ENCODE measurements at places on chromosomes 2 and 18.

GRCh38 chr2:59680863-59681262 lies 872.6 kb downstream of the BCL11A start:
- no peak for DNase-seq

DNA sequence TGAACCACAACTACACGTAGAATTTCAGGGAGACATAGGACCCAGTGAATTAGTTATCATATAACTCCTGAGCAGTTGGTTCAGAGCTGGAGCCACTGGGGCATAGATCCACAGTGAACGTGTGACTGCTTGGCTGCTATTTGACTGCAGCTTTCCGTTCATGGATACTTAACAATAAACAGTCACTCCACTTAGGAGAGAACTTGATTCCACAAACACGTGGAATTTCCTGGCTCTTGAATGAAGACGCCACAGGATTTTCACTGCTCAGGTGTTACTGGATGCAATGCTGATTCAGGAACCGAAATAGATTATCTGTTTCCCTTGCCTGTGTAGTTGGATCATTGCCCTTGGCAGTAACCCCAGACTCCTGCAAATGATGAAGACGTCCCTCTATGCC lies 679.1 kb upstream of the ZEB2 start:
- no peak for DNase-seq

DNA sequence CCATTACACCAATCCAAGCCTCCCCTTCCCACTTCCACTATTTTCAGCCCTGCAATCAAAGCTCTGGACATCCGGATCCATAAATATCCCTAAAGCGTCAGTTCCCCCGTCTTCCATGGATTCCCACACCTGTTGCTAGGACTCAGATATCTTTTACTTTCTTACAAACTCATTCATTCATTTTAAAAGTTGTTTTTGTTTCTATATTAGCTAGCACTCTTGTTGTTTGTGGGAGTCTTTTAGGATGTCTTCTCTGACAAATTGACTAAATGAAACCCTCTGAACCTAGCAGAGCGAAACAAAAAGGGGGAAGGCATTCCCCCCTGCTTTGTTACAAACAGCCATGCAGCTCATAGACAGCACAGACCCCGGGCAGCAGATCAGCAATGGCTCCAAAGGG lies 9.0 kb upstream of the NBAS start:
- no peak for DNase-seq

GRCh38 chr2:173734797-173735196 lies 230.4 kb downstream of the SP3 start:
- no peak for DNase-seq

DNA sequence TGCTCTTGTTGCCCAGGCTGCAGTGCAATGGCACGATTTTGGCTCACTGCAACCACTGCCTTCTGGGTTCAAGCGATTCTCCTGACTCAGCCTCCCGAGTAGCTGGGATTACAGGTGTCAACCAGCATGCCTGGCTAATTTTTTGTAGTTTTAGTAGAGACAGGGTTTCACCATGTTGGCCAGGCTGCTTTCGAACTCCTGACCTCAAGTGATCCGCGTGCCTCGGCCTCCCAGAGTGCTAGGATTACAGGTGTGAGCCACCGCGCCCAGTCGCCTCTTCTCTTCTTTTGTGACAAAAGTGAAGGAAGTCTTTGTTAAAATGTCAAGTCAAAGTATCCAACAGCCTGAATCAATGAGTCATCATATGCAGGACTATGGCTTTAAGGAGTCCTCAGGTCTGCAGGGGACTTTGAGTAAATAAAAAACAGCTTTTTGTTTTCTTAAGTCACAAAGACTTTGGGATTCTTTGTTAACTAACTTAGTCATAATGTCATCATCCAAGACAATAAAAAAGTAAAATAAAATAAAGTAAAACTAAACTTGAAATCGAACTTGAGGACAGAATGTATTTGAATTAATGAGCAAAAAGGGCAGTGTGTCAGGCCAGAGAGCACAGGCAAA lies 1153.2 kb downstream of the SUCLG1 start:
- no peak for DNase-seq

GRCh38 chr18:27861539-27861938 lies 315.4 kb downstream of the CDH2 start:
- no peak for DNase-seq

DNA sequence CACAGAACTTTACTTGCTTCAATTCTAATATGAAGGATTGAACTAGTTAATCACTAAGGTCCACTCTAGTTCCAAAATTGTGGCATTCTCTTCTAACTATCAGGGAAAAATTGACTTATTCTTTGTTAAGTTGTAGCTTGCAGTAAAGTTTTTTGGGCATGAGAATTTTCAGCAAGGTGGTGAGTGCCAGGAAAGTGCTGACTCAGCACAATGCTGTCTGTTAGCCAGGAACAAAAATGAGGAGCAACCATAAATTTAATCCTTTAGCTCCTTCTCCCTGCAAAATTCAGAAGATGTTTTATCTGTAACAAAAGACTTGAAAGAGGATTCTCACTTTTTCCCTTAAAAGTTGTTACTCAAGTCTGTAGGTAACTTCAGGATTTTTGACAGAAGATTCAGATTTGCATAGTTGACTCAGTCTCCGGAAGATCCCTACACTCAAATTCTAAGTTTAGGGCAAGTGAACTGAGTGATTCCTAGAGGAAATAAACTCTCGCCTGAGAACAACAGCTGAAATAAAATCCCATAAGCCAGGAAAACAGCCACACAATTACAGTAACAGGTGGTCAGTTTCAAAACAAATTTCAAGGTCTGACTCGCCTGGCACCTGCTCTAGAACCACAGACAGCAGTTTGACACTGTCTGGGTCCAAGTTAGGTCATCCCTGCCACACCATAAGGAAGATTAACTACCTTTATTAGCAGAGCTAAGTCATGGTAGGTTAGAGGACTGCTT lies 20.2 kb upstream of the DARS1 start:
- DNase-seq: no peak

DNA sequence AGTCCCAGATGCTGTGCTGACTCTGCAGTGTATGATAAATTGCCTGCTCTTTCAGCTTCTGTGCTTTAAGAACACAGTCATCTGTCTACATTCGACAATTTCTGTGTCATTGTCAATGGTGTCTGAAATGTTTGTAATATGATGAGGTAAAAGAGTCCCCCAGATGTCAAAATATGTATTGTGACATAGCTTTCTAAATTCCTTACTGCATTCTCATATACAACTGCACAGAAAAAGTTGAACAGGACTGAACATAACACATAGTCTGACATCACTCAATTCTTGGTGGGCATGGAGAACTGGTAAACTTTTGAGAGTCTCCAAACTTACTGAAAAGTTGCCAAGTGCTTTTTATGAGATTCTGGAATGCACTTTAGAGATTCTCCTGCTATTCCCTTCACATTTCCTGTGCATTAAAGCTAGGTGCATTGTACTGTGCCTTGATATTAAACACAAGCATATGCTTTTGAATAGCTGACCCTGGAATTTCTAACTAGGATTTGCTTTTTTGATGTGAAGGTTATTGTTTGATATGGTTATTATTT lies 48.1 kb upstream of the ARHGAP28 start:
- no peak for DNase-seq

GRCh38 chr2:218860950-218861381 lies 1.4 kb downstream of the WNT6 start:
- no peak for DNase-seq

- DNase-seq: no peak
Measured at GRCh38 chr2:205428811-205429210, 253.5 kb upstream of the NRP2 start.

GRCh38 chr2:241721852-241722251 lies 12.6 kb upstream of the D2HGDH start:
- no peak for DNase-seq

DNA sequence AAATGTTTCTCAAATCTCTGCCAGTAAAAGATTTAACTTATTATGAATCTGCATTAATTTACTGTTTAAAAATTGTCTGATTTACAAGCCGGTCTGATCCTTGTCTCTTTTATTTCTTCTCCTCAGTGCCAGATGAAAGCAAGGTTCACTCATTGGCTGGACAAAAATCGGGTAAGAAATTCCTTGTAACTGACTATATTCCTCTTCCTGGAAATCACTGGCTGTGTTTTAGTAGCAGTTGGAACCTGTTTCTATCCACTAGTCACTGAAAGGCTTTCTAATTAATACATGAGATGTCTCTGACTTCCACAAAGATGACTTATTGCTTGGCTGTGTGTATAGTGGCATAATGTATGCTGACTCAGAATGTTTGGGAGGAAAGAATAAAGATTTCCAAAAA lies 436.6 kb upstream of the NRP2 start:
- DNase-seq: peak; percentile 33

GRCh38 chr2:95240556-95240955 lies 33.2 kb downstream of the ZNF892 start:
- DNase-seq: no peak

DNA sequence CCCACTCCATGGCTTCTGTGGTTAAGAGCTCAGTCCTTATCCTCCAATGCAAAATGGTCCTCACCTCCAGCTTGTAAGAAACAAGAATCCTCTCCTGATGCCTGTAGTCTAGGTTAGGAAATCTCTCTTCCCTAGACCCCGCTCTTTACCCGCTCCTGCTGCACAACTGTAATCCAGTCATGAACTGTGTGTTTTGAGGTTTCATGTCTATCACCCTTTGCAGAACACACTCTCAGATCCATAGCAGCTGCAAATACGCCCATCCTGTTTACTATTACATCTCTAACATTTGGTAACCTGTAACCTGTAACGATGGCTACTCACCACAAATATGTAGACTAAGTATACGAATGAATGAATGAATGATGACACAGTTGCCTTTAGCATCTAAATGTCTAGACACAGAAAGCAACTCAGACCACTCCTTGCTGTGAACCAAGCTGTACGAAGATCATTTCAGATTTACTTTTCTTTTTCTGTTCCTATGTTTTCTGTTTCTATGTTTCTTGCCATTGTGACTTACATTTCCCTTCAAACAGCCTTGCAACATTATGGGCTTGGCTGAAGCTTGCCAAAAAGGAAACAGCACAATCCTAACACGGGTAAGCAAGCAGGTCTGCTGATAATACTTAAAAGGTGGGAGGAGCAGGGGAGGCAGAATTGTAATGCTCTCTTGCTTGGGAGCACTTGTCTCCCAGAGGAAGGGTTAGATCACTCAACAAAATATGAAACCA lies 53.7 kb downstream of the EPHA4 start:
- DNase-seq: no peak

DNA sequence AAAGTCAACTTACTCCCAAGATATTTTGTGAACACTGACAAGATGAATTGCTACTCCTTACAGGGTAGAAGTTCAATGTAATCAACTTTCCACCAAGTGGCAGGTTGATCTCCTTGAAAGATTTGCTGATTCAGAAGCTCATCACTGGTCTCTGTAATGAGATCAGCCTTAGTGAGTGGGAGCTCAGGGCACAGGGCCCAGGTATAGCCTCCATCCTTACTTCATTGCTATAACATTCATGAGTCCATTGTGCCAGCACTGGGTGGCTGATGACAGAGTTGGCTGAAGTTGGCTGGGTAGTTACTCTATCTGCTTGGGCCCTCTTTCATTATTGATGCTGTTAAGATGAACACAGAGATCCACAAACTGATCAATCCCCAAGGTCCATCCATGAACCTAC lies 379.0 kb downstream of the IRS1 start:
- no peak for DNase-seq

DNA sequence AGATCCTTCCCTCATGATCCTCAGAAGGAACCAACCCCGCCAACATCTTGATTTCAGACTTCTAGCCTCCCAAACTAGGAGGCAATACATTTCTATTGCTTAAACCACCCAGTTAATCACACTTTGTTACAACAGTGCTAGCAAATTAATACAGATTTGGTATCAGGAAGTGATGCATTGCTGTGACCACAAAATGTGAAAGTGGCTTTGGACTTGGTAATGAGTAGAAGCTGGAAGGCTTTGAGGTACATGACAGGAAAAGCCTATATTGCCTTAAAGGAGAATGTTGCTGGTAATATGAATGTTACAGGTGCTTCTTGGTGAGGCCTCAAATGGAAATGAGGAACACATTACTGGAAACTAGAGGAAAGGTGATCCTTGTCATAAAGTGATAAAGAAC lies 260.3 kb downstream of the SATB2 start:
- DNase-seq: no peak

DNA sequence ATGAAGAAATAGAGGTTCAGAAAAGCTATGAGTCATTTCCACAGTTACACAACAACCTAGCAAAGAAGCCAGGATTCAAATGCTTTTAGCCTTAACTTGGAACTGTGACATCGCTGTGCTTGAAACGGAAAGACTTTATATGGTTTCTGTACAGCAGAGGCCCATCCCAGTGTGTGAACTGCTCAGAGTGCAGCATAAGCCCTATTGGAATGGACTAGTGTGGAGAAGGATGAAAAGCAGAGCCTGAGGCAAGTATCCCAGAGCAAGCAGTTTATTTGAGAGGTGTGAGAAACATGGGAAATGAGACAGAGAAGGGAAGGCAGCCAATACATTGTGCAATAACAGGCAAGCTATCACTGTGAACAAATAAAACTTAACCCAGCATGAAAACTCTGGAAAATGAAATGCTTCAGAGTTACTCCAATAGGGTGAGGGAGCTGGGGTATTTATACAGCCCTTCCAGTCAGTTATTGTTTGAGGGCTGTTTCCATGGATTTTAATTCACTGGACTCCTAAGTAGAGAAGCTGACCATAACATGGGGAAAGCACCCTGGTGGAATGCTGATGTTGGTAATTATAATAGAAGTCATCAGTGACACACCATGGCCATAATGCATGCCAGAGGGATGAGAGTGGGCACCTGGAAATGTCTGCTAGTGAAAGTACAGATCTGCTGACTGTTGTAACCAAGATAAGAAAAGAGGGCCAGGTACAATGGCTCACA lies 254.0 kb upstream of the POU3F3 start:
- DNase-seq: peak; percentile 7

- no peak for DNase-seq
Measured at GRCh38 chr18:44789710-44790109, 109.0 kb downstream of the SETBP1 start.

GRCh38 chr2:153786016-153786415 lies 85.7 kb upstream of the GALNT13 start:
- no peak for DNase-seq

DNA sequence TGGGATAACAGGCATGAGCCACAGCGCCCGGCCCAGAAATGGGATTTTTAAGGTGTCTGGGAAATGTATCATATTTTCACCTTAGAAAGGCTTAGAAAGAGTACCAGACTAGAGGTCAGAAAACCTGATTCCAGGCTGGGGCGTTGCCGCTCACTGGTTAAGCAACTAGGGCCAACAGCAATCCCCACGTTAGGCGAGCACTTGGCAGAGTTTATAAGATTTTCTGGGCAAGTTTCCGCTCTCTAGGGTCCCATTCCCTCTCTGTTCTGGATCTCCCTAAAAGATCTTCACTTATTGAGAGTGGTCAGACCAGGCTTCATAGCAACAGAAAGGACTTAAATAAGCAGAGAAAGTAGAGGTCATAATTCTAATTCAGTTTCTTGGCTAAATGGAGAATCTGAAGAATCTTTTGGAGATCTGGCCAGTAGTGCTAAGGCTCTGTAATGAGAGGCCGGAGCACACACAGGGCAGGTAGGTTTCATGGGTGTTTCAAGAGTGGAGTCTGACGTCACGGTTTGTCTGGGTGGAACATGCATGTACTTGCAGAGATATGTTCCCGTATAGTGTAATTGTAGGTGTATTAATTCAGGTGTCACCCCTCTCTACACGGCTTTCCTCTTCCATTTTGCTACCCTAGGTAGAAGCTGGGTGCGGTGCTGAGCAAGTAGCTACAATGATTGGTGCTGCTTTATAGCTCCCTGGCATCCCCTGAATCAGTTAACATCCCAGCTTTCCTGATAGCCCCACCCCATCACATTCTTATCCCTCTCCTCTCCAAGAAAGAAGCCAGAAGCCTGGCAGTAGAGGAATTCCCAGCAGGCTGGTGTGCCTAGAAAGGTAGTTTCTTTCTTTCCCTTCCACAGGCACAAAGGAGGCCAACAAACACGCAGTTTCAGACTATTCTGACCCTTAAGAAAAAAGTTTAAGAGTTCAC lies 4.4 kb upstream of the SMAD7 start:
- no peak for DNase-seq

All from AG04449 (cell line).